Mesenchymal stem cell (in vitro differentiated cells and primary cell): ENCODE measurements at places on chromosomes 12 and 14.

GRCh38 chr12:75708802-75709201 lies 197.4 kb upstream of the KRR1 start:
- no peaks in the 10 kb centered on the region for H3K36me3 ChIP-seq
- no peak for DNase-seq
- H3K27ac ChIP-seq, result no peak overlapping the region
- no peaks in the 10 kb centered on the region for H3K27me3 ChIP-seq
- no peak overlapping the region for H3K4me3 ChIP-seq

DNA sequence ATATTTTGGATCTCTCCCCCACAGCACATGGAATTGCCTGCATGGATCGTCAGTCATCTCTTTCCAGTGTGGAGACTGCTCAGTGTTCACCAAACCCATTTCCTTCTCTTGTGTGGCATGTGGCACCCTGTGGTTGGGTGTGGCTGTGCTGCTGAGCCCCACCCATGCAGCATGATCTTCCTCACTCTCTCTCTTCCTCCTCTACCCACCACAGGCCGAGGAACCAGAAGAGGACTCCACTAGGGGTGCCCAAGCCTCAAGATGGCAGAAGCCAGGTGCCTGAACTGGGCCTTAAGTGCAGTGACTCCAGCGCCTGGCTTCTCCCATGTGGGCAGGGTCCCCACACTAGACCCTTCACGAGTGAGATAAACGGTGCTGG lies 66.8 kb upstream of the GPR68 start:
- no peak overlapping the region for H3K4me3 ChIP-seq
- no peak for DNase-seq
- peaks cover 22% of the 10 kb centered on the region for H3K36me3 ChIP-seq
- H3K27ac ChIP-seq, result no peak overlapping the region
- peaks cover 2% of the 10 kb centered on the region for H3K4me1 ChIP-seq
- peaks cover 67% of the 10 kb centered on the region for H3K27me3 ChIP-seq

GRCh38 chr14:79581912-79582576 lies 629.3 kb downstream of the DIO2 start:
- H3K27ac ChIP-seq, result peak overlapping the region; percentile 77
- no peak overlapping the region for H3K4me3 ChIP-seq
- H3K4me1 ChIP-seq, result peaks cover 12% of the 10 kb centered on the region
- no peaks in the 10 kb centered on the region for H3K36me3 ChIP-seq

- DNase-seq, result no peak
- H3K27ac ChIP-seq, result no peak overlapping the region
- H3K36me3 ChIP-seq, result no peaks in the 10 kb centered on the region
- no peak overlapping the region for H3K4me3 ChIP-seq
Observed at GRCh38 chr12:26156201-26156871, 31.5 kb upstream of the BHLHE41 start.

DNA sequence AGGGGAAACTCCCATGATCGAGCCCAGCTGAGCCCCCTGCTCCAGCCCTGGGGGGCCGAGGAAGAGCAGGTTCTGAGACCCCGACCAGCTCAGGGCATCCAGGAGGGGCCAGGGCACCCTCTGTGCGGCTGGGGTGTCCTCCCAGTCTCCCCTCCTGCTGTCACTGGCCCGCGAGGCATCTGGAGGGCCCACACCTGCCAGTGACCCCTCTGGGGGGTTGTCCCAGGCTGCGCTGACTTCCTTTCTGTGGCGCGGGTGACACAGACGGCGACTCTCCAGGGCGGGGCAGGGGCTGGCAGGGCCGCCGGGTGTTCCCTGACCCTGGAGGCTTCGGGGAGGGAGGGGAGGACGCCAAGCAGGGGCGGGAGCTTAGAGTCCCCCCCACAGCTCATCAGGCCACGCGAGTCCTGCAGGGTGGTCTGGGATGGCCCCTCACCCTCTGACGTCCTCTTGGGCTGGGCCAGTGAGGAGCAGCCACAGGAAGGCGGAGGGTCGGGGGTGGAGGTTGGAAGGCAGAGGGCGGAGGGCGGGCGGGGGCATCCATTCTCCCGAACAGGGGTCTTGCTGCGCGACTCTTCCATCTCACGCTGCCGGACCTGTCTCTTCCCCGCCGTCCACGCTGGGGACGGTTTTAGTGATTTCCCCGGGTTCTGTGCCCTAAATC lies 38.6 kb upstream of the FBRSL1 start:
- H3K4me1 ChIP-seq, result peaks cover 3% of the 10 kb centered on the region
- no peaks in the 10 kb centered on the region for H3K36me3 ChIP-seq
- H3K4me3 ChIP-seq, result no peak overlapping the region
- peaks cover 73% of the 10 kb centered on the region for H3K27me3 ChIP-seq

- H3K4me1 ChIP-seq, result no peaks in the 10 kb centered on the region
- no peaks in the 10 kb centered on the region for H3K36me3 ChIP-seq
- DNase-seq, result no peak
- no peaks in the 10 kb centered on the region for H3K27me3 ChIP-seq
Observed at GRCh38 chr12:93153321-93153720, 224.2 kb upstream of the EEA1 start.

DNA sequence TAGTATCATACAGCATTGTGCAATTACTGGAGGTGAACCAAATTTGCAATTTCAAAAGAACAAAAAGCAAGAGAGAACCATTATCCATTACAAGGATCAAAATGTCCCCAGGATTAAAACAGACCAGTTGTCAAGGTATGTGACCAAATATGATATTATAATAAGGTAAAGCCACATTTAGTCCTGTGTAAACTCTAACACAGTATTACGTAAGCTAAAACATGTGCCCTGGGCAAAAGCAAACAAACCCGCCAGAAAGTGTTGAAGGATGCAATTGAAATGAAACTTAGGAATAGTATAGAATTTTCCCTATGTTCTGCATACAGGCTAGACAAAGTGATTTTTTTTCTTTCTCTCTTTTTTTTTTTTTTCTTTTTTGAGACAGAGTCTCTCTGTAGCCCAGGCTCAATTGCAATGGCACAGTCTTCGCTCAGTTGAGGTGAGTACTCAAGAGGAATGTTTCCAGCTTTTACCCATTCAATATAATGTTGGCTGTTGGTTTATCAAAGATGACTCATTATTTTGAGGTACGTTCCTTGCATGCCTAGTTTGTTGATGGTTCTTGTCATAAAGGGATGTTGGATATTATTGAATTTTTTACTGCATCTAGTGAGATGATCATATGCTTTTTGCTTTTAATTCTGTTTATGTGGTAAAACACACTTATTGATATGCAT lies 137.1 kb upstream of the FOXG1 start:
- no peaks in the 10 kb centered on the region for H3K4me1 ChIP-seq
- H3K27ac ChIP-seq, result no peak overlapping the region
- H3K4me3 ChIP-seq, result no peak overlapping the region

DNA sequence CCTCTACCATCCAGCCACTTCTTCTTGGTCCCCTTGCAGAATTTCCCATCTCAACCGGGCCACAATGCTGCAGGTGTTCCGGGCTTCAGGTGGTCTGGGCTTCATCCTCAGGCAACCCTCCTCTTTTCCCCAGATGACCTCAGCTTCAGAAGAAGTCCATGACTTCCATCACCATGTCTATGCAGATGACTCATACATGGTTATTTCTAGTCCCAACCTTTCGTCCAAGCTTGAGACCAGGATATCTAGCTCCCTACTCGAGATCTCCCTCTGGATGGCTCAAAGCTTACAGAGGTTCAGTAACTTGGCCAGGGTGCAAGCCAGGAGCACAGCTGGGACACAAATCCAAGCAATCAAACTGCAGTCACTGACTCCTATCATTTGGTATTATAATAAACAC lies 154.6 kb upstream of the NOS1 start:
- H3K36me3 ChIP-seq, result no peaks in the 10 kb centered on the region

DNA sequence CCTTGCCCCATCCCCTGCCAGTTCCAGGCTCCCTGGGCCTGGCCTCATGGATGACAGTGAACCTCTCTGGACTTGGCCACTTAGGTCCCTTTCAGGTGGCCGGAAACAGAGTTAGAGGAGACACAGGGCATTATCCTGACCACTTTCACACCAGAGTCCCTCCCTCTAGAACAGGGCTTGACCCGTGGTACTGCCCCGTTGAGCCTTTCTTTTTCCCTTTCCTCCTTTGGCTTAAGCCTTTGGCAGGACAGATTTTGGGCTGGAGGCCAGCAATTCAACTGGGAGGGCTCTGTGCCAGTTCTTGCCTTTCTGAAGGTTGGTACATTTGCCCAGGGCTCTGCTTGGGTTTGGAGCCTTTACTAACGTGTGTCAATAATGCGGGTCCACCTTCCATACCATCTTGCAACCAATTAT lies 22.8 kb downstream of the TPCN1 start:
- DNase-seq, result peak; percentile 30
- no peak overlapping the region for H3K4me3 ChIP-seq
- H3K4me1 ChIP-seq, result peaks cover 58% of the 10 kb centered on the region
- no peak overlapping the region for H3K27ac ChIP-seq
- no peaks in the 10 kb centered on the region for H3K27me3 ChIP-seq

GRCh38 chr12:90028635-90029051 lies 320.0 kb upstream of the ATP2B1 start:
- H3K36me3 ChIP-seq, result no peaks in the 10 kb centered on the region
- H3K4me3 ChIP-seq, result no peak overlapping the region
- no peaks in the 10 kb centered on the region for H3K4me1 ChIP-seq

DNA sequence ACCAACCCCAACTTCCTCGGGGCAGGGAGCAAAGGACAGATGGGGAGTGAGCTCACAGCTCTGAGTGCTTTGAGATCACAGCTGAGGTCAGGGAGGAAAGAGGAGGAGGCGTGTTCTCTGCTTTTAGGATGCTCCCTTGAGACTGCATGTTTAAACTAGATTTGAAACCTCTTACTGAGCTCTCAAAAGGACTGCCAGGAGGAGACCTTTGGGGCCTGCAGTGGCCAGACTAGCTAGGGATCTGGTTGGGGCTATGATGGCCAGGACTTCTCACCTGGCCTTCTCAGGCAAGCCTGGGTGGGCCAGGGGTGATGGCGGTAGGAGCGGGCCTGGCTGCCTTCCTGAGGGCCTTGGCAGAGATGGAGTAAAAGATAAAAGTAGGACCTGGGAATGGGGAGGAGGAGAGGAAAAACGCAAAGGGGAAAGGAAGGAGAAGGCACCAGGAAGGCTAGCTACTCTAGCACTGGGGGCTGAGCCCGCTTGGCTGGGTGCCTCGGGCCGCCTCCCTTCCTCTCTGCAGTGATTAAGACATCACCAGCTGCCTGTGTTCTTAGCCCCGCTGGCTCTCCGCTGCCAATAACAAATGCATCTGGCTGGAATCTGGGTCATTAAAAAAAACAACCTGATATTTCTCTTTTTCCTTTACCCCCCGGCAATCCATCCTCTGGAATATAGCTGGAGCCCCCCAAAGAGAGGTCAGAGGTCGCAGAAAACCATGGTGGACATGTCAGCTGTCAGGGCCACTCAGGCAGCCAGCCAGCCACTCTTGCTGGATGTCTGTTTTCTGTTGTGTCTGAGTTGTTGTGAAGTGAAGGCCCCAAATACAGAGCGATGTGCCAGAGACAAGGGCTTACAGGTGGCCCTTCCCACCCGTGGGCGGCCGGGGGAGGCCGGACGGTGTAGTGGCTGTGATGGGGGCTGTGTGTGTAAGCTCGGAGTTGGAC lies 141.3 kb downstream of the TSPAN9 start:
- peaks cover 31% of the 10 kb centered on the region for H3K4me1 ChIP-seq
- H3K4me3 ChIP-seq, result peak overlapping the region; percentile 55
- H3K36me3 ChIP-seq, result peaks cover 46% of the 10 kb centered on the region
- DNase-seq, result peak; percentile 81

GRCh38 chr14:75247286-75247922 lies 31.2 kb upstream of the FOS start:
- H3K27me3 ChIP-seq, result peaks cover 19% of the 10 kb centered on the region
- H3K27ac ChIP-seq, result no peak overlapping the region
- peaks cover 5% of the 10 kb centered on the region for H3K4me1 ChIP-seq
- no peaks in the 10 kb centered on the region for H3K36me3 ChIP-seq
- DNase-seq, result no peak

DNA sequence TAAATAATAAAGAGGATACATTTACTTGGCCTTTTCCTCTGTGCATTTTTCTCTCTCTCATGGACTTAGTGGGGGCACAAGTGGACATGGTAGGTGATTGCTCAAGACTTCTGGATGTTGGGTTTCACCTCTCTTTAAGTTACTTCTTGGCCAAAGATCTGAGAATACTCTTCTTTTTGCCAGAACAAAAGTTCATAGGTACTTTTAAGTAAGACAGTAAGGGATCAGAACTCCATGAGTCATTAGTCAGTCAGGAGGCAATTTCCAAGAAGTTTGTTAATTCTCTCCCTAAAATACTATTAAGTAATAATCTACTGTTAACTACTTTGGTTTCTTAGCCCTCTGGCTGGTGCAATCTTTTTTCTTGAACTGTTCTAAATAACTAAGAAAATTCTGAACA lies 84.2 kb downstream of the GRIP1 start:
- DNase-seq, result no peak
- H3K27me3 ChIP-seq, result no peaks in the 10 kb centered on the region
- no peak overlapping the region for H3K27ac ChIP-seq
- no peak overlapping the region for H3K4me3 ChIP-seq
- H3K4me1 ChIP-seq, result no peaks in the 10 kb centered on the region
- no peaks in the 10 kb centered on the region for H3K36me3 ChIP-seq

DNA sequence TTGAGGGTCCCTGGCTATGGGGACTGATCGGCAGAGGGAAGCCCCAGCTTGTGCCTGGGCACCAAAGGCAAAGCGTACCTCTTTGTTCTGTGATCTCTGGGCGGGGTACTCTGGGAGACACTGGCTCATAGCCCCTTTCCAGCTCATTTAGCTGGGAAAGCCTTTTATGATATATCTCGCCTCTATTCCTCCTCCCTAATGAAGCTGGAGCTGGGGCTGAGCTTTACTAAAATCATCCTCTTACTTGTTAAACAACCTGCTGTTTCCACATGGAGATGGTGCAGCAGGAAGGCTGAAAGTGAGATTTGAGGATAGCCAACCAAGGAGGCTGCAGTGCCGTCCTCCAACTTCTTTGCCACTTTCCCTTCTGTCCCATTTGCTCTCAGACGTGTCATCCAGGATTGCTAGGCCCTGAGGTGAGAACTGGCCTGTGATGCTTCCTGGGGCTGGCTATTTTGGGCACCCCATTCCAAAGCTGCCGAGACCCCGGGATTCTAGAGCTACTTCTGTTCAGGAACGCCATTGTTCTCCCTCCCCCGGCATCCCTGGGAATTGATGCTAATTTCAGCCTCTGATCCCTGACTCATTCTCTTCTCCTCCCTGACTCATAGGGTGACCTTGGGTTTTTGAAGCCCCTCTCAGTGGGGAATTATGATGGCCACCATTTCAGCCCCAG lies 16.0 kb downstream of the PDE1B start:
- no peak overlapping the region for H3K4me3 ChIP-seq
- DNase-seq, result no peak
- peaks cover 31% of the 10 kb centered on the region for H3K27me3 ChIP-seq
- no peaks in the 10 kb centered on the region for H3K4me1 ChIP-seq
- H3K27ac ChIP-seq, result no peak overlapping the region

GRCh38 chr12:129373746-129374145 lies 520.5 kb downstream of the GLT1D1 start:
- no peaks in the 10 kb centered on the region for H3K36me3 ChIP-seq
- DNase-seq, result no peak
- no peaks in the 10 kb centered on the region for H3K27me3 ChIP-seq
- no peak overlapping the region for H3K27ac ChIP-seq
- H3K4me1 ChIP-seq, result no peaks in the 10 kb centered on the region

DNA sequence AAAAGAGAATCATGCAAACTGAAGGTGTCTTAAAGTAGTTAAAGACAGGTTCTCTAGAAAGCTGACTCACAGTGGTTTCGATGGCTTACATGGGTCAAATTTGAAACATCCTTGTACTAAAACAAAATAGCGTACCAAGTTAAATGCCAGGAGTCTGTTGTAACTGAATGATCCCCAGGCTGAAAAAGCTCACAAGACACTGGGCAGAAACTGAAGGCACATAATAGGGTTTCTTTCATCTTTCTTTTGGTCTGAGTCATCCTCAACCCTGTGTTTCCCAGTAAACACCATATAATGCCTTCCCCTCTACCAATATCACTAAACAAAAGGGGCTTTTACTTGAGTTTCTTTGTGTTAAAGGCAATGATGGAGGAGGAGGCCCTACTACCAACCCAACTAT lies 12.8 kb downstream of the ZFYVE1 start:
- H3K36me3 ChIP-seq, result peaks cover 34% of the 10 kb centered on the region
- peak; percentile 74 for DNase-seq
- peak overlapping the region; percentile 23 for H3K27ac ChIP-seq
- peaks cover 1% of the 10 kb centered on the region for H3K4me1 ChIP-seq
